ENCODE measurements at places on chromosomes 13 and 19.

- no peak for DNase-seq
Measured at GRCh38 chr13:73945871-73946270, 188.3 kb downstream of the KLF12 start.

DNA sequence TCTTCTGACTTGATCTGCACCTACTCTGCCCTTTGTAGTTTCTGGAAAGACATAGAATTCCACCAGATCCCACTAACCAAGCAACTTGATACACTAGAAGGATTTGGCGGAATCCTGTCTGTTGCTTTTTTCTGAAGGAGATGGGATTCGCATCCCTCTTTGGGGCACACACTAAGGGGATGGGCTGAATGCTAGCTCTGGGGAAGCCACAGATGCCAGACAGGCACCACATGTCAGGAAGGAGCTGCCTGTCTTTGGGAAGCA lies 52.1 kb downstream of the SERP2 start:
- no peak for DNase-seq

DNA sequence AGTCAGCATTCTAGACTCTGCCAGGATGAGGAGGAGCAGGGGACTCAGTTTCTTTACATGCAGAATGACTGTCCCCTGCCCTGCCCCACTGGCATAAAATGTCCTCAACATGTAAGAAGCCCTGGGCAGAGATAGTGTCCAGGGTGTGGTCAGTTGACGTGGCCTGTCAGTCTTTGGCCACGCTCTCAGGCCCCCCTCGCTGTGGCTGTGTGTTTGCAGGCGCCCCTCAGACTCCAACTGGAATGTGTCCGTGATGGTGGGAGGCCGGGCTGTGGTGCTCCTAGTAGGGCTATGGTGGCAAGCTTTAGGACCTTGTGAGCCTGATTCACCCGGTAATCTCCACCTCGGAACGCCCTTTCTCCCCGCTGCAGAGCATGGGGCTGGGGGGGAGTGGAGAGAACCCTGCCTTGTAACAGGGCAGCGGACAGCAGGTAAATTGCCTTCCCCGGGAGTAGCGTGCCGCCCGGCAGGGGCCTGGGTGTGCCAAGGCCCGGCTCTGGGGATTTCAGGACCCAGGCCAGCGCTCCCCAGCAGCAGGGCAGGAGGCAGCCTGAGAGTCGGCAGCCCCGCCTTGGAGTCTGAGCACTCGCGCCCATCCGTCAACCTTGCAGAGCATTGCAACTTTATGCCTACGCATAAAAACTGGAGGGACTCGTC lies 62.3 kb downstream of the CHST8 start:
- peak; percentile 18 for DNase-seq

DNA sequence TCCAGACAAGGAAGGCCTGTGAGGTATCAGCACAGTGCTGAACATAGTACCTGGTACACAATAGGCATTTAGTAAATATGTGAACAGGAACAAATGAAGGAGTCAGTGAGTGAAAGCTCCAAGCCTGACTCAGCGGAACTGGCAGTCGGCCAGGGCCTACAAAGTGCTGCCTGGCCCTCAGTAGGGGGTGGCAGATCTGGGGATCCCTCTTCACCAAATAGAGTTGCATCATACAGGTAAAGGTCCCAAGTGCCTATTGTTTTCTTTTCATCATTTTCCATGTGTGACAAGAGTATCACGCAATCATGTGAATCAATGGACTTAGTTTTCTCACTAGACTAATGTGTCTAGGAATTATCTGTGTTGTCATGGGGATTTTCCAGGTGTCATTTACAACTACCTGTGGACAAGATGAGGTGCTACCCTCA lies 9.2 kb downstream of the CYP2B6 start:
- no peak for DNase-seq

DNA sequence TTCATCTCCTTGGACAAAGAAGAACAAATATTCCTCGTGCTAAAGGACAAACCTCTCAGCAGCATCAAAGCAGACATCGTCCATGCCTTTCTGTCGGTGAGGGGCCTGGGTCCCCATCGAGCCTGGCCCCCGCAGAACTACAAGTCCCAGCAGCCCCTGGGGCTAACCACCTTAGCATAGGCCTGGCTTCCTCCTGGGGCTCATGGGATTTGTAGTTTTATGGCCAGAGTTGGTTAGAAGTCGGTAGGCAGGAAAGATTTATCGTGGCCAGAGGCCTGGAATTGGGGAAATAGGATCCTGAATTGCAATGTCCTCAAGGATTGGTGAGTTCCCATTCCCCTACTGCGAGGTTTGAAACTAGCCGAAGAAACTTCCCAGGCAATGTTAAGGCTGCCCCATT lies 19.6 kb downstream of the TMEM150B start:
- DNase-seq, result no peak

DNA sequence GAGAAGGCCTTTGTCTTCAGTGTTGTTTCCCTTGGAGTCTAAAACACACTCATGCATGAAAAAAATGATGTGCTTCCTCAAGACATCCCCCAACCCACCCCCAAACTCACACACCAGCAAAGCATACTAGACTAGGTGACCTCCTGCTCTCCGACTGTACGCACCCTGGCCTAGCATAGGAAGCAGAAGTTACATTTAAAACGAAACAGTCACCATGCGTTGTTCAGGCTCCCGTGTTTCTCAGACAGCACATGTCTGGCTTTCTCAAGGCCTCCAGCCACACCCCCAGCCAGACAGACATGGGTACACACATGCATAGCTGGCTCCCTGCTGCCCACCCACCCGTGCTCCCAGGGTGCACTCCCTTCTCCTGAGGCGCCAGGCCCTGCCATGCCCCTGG lies 28.7 kb upstream of the C1QTNF9 start:
- no peak for DNase-seq

GRCh38 chr19:21233691-21234090 lies 91.9 kb downstream of the ZNF431 start:
- DNase-seq, result no peak

DNA sequence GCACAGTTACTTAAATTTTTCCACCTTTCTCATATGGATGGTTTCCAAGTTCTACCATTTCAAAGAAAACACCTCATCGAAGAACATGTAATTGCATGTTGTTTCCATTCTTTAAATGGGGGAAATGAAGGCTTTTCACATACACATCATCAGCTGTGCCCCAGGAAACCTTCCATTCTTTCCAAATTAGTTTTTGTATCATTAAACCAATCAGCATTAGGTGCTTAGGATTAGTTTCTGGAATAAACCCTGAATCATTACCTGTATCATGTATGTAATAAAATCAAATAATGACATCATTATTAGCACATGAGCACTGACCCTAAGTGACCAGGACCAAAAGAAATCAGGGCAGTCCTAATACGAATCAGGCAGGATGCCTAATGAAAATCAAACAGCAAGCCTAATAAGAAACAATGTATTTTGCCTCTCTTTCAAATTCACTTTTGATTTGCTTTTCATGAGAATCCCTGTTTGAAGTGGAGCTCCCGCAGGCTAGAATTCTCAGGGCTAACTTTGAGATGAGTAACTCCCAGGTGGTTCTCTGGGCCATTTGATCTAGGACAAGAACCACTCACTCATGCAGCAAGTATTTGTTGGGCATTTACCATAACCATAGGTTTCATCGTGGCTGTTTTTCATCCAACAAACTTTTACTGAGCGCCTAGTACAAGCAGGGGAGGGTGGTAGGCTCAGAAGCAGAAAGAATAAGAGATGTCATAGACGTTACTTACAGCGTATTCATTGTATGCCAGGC lies 89.2 kb downstream of the MZT1 start:
- no peak for DNase-seq

GRCh38 chr13:68232351-68233130 lies 1002.4 kb upstream of the PCDH9 start:
- DNase-seq, result peak; percentile 5

DNA sequence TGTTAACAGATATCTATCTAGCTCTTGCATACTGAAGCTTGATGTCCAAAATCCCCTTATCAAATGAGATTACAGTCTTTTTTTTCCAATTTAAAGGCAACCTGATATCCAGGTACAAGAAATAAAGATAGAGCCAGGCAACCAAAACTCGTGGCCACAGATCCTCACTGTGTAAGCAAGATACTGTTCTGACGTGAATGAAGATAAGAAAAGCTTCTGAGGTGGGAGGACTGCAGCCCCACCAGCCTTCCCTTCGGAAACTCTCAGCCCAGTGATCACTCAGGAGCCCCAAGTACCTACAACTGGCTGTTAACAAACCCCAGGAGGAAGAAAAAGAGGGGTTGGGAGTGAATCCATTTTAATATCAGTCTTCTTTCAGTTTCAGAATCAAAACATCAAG lies 191.6 kb downstream of the EFNB2 start:
- no peak for DNase-seq

DNA sequence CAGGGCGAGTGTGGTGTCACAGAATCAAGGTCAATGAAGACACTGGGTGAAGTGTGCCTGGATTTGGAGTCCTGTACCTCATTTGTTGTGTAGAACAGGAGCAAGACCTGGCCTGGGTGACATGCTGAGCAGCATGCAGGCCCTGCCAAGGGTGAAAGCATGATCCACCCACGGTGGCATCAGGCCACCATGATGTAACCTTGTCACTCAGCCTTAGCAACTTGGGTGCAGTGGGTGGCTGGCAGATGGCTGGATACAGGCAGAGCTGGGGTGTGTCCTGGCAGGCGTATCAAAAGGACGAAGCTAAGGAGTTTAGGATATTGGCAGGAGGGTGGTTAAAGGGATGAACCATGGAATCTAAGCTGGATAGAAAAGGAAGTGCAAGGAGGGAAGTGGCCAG lies 10.3 kb downstream of the THSD1 start:
- no peak for DNase-seq

- peak; percentile 69 for DNase-seq
Measured at GRCh38 chr19:49017666-49018351, 918 bp upstream of the LHB start.

DNA sequence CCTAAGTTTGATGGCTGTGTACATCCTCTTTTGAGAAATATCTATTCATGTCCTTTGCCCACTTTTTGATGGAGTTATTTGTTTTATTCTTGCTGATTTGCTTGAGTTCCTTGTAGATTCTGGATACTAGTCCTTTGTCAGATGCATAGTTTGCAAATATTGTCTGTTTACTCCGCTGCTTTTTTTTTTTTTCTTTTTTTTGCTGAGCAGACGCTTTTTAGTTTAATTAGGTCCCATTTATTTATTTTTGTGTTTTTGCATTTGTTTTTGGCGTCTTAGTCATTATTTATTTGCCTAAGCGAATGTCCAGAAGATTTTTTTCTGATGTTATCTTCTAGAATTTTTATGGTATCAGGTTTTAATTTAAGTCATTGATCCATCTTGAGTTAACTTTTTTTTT lies 114.9 kb downstream of the GPC6 start:
- no peak for DNase-seq

- DNase-seq, result no peak
Measured at GRCh38 chr19:48186541-48186991, 16.1 kb downstream of the ZSWIM9 start.

DNA sequence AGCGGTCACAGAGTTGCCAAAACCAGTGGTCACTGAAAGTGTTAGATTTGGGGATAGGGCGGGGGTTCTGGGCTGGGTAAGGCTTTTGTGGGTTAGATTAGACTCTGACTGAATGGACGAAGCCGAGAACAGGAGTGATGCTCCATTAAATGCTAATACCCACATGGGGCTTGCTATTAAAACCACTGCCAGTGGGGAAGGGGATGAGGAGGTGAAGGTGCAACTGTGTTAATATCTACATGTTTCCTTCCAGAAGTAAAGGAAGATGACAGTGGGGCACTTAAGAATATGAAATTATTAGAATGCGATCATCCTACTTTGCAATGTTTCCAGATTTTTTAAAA lies 573 bp upstream of the ZNF614 start:
- DNase-seq, result no peak

DNA sequence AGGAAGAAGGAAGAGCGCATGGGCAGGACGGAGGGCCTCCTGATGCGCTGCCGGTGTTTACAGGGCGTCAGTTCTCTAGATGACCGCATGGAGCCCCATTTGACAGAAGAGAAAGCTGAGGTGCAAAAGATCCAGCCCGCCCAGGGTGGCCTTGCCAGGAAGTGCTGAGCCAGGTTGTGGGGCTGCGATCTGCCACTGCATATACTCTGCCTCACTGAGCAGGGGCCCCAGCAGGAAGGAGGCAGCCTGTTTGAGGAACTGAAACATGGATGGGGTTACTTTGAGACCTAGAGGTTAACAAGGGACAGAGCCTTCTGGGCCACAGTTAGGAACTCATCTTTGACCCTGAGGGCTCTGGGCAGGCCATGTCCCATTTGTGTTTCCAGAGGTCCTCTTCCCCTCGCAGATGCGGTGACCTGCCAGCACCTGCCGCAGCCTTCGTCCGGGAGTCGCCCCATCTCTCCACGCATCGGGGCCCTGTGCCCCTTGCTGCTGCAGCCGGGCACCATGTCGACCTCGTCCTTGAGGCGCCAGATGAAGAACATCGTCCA lies 3.2 kb downstream of the EPN1 start:
- DNase-seq, result no peak

GRCh38 chr19:38417544-38418506 lies 8.2 kb downstream of the RASGRP4 start:
- DNase-seq, result no peak
